ENCODE measurements at places on chromosomes 2 and 18.

GRCh38 chr2:85016446-85016845 is 45.5 kb downstream of the KCMF1 start:
- no peak for DNase-seq

DNA sequence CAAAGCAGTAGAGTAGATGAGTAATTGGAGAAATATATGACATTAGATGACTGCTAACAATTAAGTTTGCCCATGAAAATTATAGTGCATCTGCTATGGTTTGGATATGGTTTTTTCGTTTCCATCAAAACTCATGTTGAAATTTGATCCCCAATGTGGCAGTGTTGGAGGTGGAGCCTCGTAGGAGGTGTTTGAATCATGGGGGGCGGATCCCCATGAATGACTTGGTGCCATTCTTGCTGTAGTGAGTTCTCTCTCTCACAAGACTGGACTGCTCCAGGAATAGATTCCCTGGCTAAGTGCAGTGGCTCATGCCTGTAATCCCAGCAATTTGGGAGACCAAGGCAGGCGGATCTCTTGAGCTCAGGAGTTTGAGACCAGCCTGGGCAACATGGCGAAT is 9.7 kb upstream of the CUL3 start:
- no peak for DNase-seq

- DNase-seq, result no peak
Measured at GRCh38 chr2:239181074-239181902, 219.5 kb downstream of the HDAC4 start.

DNA sequence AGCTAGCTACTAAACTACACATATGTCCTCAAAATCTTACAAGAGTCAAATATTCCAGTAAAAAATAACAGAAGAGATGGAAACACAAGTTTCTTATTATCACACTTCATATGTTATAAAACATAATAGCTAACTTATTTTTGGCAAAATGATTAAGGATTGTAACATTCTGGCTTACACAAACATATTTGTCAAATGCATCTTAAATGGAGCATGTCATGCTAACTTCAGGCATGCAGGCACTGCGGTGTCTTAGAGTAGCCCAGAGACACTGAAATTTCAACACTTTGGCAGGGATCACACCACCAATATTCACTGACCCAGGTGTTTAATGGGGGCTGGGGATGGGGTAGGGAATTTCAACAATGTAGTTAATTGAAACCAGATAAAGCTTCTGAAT is 51.6 kb downstream of the LDAH start:
- no peak for DNase-seq

DNA sequence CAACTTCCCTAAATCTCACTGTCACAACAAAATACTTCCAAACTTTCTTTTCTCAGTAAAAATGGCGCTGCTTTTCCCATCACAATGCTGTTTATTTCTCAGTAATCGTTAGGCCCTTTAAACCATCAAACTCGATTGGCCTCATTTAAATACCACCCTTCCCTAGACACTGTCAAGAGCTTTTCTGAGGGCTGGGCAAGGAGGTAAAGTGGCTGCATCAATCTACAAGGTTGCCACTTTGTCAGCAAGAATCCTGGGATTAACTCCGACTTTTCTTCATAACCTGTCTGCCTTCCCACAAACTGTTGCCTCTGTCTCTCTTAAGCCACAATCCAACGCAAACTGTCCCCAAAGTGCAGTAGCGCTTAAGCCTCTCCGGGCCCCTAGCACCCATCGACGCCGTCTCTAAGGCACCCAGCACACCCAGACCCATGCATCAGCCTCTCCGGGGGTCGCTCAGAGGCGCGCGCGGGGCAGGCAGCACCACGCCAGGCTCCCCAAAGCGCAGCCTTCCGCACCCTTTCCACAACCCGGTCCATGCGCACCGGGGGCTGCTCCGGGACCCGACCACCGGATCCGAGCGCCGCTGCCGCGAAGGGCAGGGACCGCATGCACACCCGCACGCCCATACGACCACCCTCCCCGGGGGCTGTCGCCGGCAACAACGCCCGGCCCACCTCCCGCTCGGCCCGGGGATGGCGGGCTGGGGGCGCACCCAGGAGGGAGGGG is 683 bp downstream of the MBOAT2 start:
- DNase-seq, result no peak

Measured in activated CD4-positive, alpha-beta T cell treated with anti-CD3 and anti-CD28 coated beads for 24 hours (primary cell).